ENCODE measurements at places on chromosomes 4 and X.

DNA sequence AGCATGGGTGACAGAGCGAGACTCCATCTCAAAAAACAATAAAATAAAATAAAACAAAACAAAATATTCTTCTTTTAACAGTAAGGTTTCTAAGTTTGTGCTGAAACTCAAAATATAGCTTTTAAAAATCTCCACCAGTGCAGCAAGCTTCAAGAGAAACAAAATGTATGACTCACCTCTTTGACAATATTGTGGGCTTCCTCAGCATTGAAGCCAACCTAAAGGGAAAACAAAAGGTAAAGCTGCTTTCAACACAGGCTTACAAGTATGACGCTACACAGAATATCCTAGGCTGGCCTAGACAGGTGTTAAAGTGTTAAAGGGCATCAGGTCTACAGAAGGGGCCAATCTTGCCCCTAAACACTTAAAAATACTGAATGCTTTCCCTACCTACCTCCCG is 1.2 kb downstream of the DYNLT3 start:
- DNase-seq: peak; percentile 56

GRCh38 chr4:132981611-132982010 is 167.5 kb upstream of the PCDH10 start:
- DNase-seq: no peak

DNA sequence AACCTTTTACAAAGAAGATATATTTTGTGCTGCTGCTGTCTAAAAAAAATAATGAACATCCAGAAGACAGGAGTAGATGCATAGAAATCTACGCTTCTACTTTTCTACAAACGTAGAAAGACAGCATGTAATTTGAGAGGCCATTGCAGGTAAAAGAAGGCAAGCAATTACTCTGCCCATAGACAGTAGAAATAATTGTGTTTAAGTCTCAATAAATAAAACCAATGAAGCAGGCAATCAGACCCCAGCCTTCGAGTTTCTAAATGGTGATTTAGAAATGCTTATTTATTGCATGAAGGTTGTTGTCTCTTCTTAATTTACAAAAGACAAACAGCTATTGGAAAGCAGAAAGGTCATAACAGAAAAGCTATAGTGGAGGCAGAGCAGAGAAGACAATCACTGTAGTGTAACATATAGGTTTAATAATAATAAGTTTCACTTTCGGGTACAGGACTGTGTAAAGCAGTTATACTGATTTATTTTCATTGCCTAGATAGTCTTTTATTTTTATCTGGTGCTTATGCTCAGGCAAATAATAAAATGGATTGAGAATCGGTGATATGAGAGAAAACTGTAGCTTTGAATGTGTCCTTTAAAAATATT is 123.0 kb upstream of the TACR3 start:
- no peak for DNase-seq

DNA sequence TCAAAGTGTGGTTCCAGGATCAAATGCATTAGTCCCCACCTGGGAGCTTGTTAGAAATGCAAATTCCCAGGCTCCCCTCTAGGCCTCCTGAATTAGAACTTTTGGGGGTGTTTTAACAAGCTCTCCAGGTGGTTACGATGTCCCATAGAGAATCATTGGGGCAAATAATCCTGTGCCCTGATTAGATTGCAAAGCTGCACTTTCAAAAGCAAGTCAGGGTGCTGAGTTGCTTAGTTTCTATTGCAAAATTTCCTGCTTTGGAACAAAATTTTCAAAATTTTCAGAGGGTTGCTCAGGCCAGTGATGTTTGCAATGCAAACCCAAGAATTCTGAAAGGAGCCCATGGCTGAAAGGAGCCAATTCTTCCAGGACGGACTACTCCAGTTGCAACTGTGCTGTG is 71.0 kb downstream of the MGST2 start:
- no peak for DNase-seq

GRCh38 chr4:77152421-77152820 is 4.6 kb upstream of the CCNG2 start:
- DNase-seq: peak; percentile 31

- no peak for DNase-seq
These were observed 23.7 kb upstream of the PNPLA4 start for GRCh38 chrX:7950865-7951264.

DNA sequence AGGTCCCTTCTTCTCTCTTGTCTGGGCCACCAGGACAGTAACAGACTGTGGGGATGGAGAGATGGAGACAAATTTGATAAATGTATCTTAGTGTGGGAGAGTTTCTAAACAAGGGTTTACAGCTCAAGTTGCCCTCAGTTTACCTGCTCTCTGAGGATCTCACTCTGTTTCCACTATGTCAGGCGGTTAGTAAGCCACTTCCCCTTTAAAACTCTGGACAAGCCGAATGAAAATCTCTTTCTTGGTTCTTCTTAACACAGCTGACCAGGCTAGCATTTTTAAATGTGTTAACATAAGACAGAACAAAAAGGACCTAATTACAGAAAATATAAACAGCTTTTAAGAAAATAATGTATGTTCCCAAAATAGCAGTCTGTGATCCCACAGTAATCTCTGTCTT is 2.9 kb upstream of the SCARB2 start:
- no peak for DNase-seq

GRCh38 chr4:105666693-105667092 is 41.8 kb downstream of the INTS12 start:
- DNase-seq: peak; percentile 59

- DNase-seq: no peak
These were observed 174.6 kb upstream of the PSAPL1 start for GRCh38 chr4:7609316-7609715.

DNA sequence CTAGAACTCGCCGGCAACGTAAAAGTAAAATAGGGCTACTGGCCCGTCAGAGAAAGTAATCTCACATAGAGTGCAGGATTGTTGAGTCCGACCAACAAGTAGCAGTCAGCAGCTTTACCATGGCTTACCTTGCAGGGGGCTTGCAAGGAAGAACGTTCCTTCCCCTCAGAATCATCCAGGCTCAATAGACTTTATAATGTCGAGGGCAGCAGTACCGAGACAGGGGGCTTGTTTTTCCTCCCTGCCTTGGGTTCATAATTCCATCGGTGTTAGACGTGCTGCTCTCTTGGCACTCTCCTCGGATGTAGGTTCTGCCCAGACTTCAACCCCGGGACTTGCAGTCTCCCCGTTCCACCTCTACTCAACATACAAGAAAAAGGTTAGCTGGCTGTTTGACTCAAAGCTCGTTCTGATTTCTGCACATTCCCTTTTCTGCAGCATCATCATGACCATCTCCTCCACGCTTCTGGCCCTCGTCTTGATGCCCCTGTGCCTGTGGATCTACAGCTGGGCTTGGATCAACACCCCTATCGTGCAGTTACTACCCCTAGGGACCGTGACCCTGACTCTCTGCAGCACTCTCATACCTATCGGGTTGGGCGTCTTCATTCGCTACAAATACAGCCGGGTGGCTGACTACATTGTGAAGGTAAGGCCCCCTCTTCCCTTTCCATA is 1.5 kb downstream of the SLC10A4 start:
- DNase-seq: no peak

DNA sequence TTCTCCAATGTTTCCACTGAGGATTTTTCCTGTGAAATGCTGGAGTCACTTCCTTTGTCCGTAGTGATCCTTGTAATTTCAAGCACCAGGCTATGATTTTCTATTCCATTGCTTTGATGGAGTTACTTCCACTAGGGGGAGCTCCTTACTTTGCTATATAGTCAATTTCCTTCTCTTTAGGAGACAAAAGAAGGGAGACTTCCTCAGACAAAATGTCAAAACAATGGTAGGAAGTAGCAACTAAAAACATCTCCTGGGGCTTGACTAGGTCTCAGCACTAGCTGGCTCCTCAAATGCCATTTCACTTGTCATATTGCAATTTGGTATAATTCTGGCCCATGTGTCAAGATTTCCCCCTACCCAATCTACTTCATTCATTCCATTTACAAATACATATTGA is 24.1 kb downstream of the ZCCHC12 start:
- peak; percentile 83 for DNase-seq

- DNase-seq: no peak
These were observed 7.8 kb upstream of the PIGA start for GRCh38 chrX:15343075-15343476.

- no peak for DNase-seq
These were observed 233.0 kb downstream of the PCDH18 start for GRCh38 chr4:137299281-137299680.

DNA sequence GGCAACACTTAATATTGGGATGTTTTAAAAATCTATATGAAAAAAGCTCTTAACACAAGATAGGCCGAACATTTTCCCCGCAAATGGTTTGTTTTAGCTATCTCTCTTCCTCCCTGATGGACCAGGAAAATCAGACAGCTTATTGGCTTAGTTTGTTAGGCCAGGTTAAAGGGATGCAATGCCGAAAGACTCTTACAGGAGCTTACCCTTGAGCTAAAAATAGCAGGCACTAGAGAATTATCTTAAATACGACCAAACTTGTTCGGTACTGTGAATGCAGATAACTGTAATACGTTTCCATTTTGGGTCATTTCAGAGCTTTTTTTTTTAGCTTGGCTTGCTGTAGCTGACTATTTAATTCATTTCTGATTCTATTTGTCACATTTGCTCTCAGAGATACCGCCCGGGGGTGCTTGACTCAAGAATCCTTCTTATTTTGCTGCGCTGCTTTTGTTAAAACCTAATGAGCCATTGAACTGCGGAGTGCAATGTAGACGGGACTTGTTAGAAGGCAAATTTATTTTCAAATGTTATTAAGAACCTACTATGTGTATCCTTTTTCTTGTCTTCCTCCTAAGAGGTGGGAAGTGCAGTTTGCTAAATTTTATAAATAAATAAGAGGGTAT is 23.3 kb downstream of the PPARGC1A start:
- no peak for DNase-seq

DNA sequence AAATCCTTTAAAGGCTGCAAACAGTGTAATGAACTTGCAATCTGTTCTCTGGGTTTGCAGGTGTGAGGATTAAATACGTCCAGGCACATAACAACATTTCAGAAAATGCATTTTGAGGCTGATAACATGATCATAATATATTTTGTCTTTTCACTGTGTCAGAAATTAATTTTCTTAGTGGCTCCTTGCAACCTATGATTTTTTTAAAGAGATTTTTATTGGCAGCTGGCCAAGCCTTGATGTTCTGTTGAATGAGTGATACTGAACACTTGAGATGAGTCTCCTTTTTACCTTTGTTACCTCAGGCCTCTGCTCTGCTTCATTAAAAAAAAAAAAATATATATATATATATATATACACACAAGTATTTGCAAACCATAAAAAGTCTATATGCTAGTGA is 68.2 kb upstream of the TENM3 start:
- peak; percentile 15 for DNase-seq

- DNase-seq: peak; percentile 76
These were observed 138.9 kb downstream of the DCLK2 start for GRCh38 chr4:150217192-150217591.

DNA sequence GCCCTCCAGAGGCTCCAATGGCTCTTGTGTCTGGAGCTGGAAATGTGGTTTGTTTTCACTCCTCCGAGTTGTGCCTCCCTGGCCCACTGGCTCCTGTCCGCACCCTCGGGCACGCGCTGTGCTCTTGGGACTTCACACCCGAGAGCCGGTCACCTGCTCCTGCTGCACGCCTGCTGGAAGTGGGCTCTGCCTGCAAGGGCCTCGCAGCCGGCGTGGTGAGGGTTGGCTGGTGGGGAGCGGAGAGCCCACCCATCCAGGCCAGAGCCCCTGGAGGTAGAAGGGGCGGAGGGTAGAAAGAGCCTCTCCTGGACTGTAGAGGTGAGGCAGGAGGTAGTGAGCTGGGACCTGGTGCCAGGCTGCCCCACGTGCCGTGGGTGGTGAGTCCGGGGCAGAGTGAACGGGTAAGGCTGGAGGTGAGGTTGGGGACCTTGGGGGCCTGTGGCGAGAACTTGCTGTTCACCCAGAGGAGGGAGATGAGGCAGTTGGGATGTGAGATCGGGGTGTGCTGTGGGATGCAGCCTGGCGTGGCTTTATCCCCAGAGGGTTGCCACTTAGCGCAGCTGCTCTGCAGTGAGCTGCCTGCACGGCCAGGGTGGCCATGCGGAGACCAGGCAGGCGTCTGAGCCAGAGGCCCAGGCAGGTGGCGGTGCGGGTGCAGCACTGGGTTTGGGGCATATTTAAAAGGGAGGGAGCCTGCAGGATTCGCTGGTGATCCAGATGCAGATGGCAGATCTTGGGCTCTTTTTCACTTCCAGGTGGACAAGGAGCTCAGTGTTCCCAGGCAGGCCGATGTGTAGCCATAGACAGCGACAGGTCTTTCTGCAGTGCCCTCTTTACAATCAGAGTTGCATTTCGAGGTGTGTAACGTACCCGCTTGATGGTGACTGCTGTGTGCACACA is 48.8 kb downstream of the PCGF3 start:
- no peak for DNase-seq

DNA sequence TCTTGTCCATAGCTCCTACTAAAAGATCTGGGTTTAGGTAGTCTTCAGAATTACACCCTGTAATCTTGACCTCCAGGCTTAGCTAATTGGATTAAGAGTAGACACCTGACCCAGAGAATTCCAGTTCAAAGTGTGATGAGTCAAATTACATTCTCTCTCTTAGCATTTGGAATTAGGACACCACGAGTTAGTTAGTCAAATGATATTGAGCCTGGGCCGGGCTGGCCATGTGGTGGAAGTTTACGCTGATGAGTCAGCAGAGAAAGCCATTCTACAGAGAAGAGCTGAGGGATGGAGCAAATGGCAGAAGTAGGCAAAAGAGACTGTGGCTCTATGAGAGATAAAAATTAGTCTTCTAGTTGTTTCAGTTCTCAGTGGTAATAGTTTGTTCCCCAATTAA is 31.1 kb downstream of the CEP44 start:
- DNase-seq: peak; percentile 50

DNA sequence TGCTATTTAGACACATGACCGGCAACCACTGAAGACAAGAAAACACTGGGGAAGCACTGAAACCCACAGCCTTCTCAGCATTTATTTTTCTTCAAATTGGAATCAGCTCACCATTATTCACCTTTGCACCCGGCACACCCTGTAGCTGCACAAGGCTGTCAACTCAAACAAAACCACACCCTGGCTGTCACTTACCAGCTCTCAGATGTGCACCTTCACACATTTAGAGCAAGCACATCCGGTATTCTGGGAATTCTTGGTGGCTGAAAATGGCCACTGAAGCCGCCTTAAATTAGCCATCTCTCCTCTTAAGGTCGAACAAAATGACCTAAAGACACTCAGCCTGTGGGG is 5.9 kb downstream of the ZFYVE28 start:
- peak; percentile 85 for DNase-seq

GRCh38 chrX:42615161-42615563 is 162.8 kb downstream of the PPP1R2C start:
- peak; percentile 13 for DNase-seq

DNA sequence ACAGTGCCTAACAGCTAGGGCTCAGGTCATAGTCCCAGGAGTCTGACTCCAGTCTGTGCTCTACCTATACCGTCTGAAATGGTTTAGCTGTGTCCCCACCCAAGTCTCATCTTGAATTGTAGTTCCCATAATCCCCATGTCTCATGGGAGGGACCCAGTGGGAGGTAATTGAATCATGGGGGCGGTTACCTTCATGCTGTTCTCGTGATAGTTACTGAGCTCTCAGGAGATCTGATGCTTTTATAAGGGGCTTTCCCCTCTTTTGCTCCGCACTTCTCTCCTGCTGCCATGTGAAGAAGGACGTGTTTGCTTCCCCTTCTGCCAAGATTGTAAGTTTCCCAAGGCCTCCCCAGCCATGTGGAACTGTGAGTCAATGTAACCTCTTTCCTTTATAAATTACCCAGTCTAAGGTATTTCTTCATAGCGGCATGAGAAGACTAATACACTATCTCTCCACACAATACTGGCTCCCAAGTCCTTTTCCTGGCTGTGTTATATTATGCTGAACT is 110.8 kb downstream of the AFAP1 start:
- no peak for DNase-seq
